Heart right ventricle (tissue), 16 donors: ENCODE measurements at places on chromosomes 2 and 18. TPM values are rescaled to one million over a fixed set of nuclear protein-coding genes. Genes with fewer than 3 reads are reported as not detected.

The KCNG2 gene
- polyA plus RNA-seq = 0.25 TPM

The TRIM43 gene
- not detected for polyA plus RNA-seq

The PDK1 gene
- 4.2 TPM for polyA plus RNA-seq

The IL36G gene
- not detected for polyA plus RNA-seq

GRCh38 chr2:160317181-160318099 lies 117.4 kb upstream of the ITGB6 start:
- DNase-seq = no peak

DNA sequence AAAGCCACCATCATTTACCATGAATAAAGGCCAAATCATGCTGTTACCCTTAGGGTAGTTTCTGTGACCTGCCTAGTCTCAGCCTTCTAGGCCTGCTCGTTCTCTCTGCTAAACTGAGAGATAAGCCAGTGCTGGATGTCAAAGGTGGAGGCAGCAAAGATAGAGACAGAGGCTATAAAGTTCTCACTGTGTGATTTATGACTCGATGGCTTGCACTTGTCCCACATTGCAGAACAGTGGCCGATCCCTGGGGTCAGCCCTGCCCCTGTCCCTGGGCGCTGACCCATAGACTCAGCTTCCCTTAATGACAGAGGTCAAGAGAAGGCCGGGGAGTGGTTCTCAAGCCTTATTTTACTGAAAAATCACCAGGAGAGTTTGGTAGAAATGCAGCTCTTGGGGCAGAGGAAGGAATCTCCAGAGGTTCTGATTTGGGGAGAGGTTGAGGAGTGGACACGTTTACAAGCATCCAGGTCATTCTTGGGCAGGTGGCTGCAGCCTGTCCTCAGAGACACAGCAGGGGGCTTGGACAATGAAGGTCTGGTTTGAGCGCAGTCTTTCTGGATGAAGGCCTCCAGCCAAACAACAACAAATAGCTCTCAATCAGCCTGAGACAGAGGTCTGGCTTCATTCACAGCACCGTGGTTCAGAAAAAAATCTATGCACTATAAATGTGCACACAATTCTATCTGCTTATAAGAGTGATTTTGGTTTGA lies 143.5 kb downstream of the ACKR3 start:
- no peak for DNase-seq

GRCh38 chr2:69628325-69629021 lies 15.1 kb downstream of the AAK1 start:
- no peak for DNase-seq

- DNase-seq = no peak
Measured at GRCh38 chr2:113278073-113278741, 514 bp downstream of the PAX8 start.

- DNase-seq = no peak
Measured at GRCh38 chr18:68409576-68409975, 305.3 kb downstream of the TMX3 start.

DNA sequence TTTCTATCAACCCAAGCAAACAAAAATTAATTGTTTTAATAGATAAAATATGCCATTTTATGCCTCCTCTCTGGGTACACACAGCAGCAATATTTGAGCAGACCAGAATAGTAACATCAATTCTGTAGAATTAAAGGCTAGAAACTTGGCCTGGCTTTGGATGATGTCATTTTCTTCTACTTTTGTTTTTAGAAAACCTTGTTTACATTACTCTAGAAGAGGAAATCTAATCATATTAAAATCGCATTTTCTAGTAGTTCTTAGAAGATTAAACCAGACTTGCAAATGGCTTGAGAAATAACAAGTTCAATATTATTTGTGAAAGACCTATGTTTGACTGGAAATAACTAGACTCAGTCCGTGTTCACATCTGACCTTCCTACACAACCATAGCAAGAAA lies 102.3 kb upstream of the RFX8 start:
- DNase-seq = no peak

GRCh38 chr2:34670482-34670881 lies 1071.4 kb upstream of the FAM98A start:
- no peak for DNase-seq

- no peak for DNase-seq
Measured at GRCh38 chr2:174333017-174333371, 1.8 kb upstream of the SP9 start.

DNA sequence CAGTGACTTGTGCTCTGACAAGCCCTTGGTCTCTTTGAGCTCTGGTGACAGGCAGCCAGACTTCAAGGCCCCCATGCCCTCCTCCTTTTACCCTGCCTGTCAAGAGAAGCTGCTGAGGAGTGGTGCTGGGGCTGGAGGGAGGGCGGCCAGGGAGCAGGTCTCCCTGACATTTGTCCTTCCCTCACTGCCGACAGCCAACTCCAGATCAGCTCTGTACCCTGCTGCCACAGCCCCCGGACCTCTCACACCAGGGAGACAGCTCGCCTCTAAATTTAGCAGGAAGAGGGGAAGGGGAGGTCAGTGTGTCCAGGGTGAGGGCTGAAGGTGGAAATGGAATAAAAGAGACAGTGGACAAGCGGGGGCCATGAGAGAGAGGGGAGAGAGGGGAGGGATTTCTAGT lies 155.8 kb downstream of the TDRD15 start:
- no peak for DNase-seq

DNA sequence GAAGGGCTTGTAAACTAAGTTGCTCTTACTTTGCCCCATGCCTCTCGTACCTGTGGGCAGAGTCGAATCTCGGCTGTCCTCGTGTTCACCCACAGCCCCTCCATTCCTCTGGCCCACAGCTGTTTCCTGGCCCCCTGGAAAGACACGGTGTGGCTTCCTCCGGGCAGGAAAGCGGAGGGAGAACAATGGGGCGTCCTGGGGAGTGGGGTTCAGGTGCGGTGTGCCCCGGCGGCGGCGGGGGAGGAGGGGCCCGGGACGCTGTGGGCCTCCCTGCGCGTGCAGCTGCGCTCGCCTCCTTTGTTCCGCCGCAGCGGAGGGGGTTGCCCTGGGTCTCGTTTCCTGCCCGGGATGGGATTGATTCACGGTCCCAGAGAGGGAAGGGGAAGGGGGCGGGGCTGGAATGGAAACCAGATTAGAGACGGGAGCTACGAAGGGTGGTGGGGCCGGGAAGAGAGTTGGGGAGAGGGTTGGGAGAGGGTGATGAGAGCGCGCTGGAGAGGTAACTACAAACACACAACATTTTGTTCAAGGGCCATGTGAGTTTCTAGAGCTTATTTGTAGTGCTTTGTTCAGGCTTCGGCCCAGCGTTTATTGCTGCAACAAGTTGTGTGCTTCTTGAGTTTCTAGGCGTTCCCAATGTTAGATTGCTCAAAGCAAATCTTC lies 796 bp downstream of the MYO1B start:
- peak; percentile 69 for DNase-seq

DNA sequence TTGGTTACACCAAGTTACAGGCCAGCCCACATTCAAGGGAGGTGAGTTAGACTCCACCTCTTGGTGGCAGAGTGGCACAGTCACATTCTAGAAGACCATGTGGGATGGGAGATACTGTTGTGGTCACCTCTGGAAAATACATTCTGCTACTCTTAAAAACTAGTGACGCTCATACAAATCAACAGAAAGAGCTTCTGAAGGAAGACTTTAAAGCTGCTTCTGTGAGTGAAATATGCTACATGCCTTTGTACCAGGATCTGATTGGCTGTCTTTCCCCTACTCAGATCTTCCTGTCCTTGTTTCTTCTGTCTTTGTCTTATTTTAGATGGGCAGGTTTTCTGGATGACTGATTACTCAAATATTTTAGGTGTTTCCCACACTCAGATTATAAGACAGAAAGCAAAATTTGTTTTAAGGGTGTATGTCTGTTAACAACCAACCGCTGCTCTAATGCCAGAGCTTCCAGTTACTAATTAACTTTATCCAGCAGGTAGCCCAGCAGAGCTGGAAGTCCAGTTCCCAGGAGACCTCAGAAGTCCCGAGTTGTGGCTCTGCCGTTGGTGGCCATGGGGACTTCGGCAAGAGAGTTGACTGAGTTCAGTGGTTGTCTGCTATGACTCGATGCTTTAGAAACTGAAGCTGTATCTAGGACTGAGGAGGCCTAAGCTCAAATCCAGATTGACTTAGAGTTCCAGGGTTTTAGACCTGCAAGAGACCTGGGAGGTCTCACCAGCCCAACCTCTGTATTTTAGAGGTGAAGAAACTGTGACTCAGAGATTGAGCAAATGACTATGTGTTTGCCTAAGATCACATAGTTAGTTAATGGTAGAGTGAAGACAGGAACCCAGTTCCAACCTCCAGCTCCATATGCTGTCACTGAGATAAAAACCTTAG lies 7.4 kb downstream of the IL1R2 start:
- DNase-seq = no peak

GRCh38 chr2:14231391-14231898 lies 401.1 kb upstream of the LRATD1 start:
- no peak for DNase-seq

- no peak for DNase-seq
Measured at GRCh38 chr2:24418166-24418841, 58.0 kb upstream of the ITSN2 start.

DNA sequence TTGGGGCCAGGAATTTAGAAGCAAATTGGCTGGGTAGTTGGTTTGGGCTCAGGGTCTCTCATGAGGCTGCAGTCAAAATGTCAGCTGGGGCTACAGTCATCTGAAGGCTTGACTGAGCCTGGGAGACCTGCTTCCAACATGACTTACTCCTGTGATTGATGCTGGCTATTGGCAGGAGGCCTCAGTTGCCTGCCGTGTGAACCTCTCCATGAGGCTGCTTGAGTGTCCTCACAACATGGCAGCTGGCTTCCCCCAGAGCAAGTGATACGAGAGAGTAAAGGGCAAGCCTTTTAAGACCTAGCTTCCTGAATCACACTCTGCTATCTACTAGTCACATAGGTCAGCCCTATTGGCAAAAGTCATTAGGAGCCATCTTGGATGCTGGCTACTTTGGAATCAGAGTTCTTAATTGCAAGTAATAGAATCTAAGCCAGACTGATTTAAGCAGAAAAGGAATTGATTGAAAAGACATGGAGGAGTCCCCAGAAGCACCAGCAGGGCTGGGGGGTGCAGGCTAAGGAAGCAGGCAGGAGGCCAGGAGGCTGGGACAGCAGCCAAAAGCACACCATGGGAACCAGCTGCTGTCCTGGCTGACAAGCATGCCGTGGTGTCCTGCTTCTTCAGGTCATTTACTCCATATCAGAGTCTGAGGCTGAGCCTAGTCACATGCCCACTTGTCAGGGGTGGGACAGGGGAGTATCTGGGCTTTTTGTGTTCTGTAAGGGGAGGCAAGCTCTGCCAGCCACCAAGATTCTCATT lies 7.8 kb upstream of the GIGYF2 start:
- DNase-seq = peak; percentile 72
